Activated CD4-positive, alpha-beta T cell treated with anti-CD3 and anti-CD28 coated beads, Interleukin-2, amount 50 U/mL, for 16 hours (primary cell): ENCODE measurements at places on chromosomes 2 and 18.
A peak's percentile ranks its signal among the peaks of the same experiment; 100 is the strongest.

DNA sequence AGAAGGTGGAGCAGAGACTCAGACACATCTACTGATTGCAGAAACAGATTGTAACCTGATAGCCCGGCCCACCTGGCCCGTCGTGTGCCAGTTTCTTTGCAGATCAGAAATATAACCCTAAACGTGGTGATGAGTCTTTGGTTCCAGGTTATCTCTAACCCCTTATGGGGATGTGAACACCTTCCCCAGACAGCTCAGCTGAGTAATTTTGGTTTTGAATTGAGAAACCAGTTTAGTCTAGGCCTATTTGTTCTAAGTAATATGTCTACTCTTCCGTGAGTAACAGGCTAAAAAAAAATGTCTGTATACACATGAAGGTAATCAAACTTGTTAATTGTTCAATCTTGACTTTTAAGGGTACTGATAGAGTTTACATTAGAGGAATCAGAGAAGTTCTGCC is 35.7 kb downstream of the RASGRP3 start:
- no peak for DNase-seq

GRCh38 chr2:197677056-197677455 is 1.7 kb upstream of the RFTN2 start:
- DNase-seq, result no peak

- DNase-seq, result no peak
Measured at GRCh38 chr2:101340141-101340551, 31.6 kb upstream of the RNF149 start.

GRCh38 chr2:2233171-2233826 is 97.8 kb downstream of the MYT1L start:
- no peak for DNase-seq

DNA sequence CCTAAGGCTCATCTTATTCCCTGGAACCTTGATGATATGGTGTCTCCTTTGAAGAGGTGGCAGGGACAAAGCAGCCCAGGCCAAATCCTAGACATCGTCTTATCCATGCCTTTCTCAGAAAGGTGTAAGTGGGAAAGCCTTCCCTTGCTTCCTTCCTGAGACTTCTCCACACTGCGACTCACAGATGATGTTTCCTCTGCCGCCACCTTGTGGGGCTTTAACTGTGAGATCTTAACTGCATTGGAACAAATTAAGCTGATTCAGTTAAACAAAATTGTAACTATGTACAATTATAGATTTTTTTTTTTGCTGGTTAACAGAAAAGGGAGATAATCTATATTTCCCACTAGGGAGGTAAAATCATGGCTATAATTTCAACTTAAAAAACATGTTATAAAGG is 10.0 kb upstream of the GCA start:
- DNase-seq, result no peak

GRCh38 chr2:65495251-65495877 is 63.0 kb upstream of the SPRED2 start:
- no peak for DNase-seq

- no peak for DNase-seq
Measured at GRCh38 chr18:21669736-21670285, 34.8 kb downstream of the ABHD3 start.

GRCh38 chr18:51330148-51330547 is 132.7 kb upstream of the MEX3C start:
- no peak for DNase-seq

DNA sequence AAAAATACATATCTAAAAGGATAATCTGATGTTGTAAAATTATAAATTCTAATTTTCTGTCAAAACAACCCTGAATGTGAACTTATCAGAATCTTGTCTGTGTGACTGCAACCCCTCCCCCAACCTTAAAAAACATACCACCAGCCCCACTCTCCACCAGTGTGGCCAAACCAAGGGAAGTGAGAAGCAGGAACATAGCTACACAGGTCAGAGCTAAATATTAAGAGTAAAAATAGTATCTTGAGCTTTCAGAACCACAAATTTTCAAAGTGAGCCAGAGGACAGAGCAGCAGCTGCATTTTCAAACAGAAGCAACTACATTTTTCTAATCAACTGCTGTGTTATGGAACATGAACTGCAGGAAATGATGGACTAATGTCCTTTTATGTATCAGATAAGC is 156.7 kb downstream of the SLC4A10 start:
- DNase-seq, result no peak

DNA sequence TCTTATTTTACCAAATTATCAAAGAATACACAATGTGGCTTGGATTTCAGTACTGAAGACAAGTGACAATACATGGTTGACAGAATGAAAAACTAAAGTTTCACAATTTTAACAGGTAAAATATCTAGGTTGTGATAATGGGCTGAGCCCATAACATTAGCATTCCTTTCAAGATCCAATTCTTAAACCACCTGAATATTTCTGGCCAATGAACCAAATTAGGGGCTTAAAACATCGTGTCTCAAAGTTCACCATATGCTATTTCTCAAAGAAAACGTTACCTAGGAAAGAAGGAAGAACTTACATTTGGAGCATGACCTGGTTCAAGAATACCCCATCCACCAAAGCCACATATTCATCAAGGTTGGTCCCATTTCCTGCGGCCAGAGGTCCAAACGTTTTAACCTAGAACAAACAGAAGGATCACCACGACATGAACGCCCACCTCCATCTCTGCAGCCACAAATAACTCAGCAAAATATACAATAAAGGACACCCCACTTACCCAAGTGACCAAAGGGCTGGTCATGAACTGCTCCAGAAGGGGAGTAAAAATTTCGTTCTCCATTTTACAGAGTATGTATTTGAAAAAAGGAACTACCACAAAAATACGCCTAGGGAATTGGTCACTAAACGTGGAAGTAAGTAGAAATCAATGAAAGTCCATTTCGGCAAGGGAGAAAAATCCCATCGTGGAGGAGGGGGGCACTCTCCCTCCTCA is 984 bp downstream of the CCDC88A start:
- DNase-seq, result no peak

GRCh38 chr2:175008801-175009495 is 3.8 kb upstream of the CHN1 start:
- DNase-seq, result no peak

DNA sequence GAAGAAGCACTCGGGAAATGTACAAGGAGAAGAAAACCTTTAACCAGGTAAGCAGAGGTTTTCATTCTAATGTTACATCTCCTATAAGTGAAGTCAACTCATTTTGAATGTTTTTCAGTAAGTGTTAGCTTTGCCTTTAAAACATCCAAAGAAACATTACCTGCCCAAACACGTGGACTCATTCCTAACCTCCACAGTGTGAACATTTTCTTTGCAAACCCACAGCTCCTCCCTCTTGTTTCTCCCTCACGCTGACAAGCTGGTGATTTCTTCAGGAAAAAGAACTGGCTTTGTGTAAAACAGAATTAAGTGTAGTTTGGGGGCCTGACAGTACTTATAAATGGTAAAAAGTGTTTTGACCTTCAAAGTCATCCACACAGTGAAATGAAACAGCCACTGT is 72.5 kb downstream of the MTCL1 start:
- no peak for DNase-seq

- DNase-seq, result no peak
Measured at GRCh38 chr2:219680958-219681693, 53.7 kb downstream of the SLC4A3 start.

GRCh38 chr18:79863161-79864005 is 65.6 kb downstream of the KCNG2 start:
- no peak for DNase-seq

DNA sequence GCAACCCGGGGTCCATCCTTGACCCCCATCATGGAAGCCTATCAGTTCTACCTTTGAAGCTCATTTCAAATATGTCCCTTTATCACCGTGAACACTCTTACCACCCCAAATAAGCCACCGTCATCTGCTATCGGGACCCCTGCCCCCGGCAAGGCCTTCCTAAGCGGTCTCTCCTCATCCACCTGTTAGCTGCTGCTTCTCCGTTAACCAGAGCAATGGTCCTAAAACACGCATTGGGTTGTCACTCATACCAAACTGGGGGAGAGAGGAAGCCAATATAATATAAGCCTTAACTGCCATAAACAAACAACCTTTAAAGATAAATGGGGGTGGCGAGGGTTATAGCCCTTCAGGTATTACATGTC is 680 bp downstream of the ASNSD1 start:
- DNase-seq, result no peak

GRCh38 chr2:60849187-60849586 is 32.2 kb upstream of the REL start:
- DNase-seq, result no peak

- no peak for DNase-seq
Measured at GRCh38 chr18:22844190-22844589, 88.9 kb upstream of the RBBP8 start.

DNA sequence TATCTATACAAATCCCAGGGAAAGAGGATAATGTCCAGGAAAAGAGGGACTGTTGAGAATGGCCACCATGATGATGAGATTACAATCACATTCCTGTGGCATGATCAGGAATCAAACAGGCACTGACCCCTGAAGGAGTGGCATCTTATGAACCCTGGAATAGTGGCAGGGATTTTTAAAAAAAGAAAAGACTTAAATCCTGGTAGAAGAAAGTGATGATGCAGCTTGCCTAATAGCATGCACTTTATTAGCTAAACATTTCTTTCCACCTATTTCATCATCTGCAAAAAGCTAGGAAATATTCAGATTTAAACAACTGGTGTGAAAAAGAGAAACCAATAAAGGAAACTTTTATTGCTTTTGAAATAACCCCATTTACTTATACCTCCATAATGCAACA is 87.2 kb upstream of the FSHR start:
- no peak for DNase-seq

GRCh38 chr2:191951832-191952231 is 104.9 kb upstream of the CAVIN2 start:
- no peak for DNase-seq

DNA sequence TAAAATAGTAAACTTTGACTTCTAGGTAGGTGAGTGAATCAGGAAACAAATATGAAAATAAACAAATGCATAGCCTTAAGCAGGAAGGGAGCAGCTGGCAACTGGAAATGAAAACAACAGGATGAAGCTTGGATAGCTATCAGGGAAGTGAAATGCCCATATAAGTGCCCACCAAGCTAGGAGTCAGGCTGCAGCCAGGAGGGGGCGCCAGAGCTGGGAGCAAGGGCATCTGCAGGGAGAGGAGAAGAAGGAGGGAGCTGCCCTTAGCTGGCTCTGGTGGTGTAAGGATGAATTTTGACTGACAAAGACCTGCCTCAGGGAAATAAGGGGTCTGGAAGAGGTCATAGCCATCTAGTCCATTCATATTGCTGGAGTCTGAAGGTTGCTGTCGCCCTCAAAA is 298.3 kb downstream of the TDRD15 start:
- DNase-seq, result peak; percentile 11

GRCh38 chr2:26193578-26194231 is 20.8 kb downstream of the GAREM2 start:
- no peak for DNase-seq

DNA sequence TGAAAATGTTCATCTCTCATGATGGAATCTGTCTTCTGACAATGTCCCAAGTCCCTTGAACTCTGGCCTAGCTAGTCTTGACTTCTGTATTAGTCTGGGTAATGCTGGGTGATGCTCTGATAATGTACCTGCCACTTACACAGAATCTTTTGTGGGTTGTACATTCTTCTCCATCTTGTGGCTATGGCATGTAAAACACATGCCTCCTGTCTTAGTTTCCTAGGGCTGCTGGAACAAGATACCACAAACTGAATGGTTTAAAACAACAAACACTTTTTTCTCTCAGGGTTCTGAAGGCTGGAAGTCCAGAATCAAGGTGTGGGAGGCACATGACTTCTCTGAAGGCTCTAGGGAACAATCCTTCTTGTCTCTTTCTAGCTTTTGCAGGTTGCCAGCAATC is 57.1 kb downstream of the RAPGEF4 start:
- DNase-seq, result no peak

- no peak for DNase-seq
Measured at GRCh38 chr2:33034784-33035183, 88.0 kb downstream of the LTBP1 start.

DNA sequence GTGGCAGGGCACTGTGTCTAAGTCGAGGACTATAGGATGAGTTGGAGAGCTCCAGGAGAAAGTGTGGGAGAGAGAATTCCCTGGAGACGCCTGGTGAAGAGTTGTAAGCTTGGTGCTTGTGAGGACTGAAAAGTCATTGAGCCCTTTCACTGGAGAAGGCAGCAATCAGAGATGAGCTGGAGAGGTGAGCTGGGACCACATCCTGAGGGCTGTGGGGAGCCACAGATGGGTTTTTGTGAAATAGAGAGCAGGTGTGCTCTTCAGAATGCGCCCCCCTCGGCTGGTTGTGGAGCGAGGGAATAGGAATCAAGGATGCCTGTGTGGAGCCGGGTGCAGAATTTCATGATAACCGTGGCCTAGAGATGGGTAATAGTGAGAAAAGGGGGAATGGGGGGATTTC is 224.3 kb downstream of the KLHL29 start:
- no peak for DNase-seq

DNA sequence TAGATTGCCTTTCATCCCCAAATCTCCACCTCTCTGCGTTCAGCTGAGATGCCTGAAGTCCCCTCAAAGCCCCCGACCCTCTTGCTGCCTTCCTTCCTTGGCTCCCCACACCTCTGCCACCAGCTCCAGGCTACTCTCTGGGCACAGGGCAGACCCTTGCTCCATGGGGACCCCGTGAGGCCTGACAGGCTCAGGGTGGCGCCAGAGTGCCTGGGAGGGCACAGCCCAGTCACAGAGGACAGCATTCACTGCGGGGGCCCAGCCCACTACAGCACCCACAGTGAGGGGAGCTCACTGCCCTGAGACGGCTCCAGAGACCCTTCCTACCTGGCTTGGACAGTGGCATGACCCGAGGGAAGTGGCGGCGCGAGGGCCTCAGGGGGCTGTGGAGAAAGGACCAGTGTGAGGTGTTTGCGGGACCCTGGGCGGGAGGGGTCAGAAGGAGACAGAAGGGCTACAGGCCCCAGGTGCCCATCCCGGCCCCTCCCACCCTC is 51.0 kb downstream of the AQP12A start:
- DNase-seq, result no peak

DNA sequence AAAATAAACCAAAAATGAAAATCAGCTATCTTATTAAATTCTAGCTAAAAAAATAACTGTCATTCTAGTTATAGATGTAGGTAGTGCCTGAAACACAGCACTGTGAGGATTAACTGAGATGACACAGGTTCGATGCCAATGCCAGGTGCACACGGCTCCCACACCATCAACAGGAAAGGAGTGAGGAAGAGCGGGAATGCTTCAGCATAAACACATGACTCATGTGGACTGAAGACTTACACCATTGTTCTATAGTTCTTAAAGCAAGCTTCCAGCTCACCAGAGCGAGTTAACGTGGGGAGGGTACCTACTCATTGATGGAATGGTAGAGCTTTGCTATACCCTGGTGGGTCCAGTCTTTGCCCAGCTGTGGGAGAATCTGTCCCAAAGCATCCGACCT is 76.7 kb downstream of the EMILIN2 start:
- no peak for DNase-seq

- DNase-seq, result no peak
Measured at GRCh38 chr2:106178716-106179115, 15.4 kb downstream of the UXS1 start.

GRCh38 chr2:205675861-205676516 is 6.3 kb upstream of the NRP2 start:
- DNase-seq, result peak; percentile 21

- peak; percentile 2 for DNase-seq
Measured at GRCh38 chr18:55322178-55322735, 265.7 kb downstream of the TCF4 start.

- DNase-seq, result no peak
Measured at GRCh38 chr2:212898011-212898410, 253.4 kb downstream of the IKZF2 start.

GRCh38 chr2:215748446-215748845 is 264.9 kb downstream of the MREG start:
- DNase-seq, result no peak
